Posterior cingulate gyrus (tissue), 11 donors: ENCODE measurements at places on chromosomes 4 and X.

DNA sequence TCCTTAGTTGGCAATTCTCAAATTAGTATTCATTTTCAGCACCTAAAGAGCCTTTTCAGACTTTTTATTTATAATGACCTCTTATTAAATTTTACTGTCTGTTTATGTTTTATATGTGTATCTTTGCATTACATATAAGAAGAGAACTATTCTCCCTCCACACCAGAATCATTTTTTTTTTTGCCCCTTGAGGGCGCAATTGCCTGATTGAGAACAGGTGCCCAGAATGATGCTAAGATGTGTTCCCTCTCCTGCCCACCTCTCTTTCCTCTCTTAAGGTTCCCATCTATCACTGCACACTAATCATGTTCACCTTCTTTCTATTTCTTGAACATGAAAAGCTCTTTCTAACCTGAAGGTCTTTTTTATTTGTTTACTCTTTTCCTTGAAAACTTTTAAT lies 44.2 kb upstream of the ADAM29 start:
- DNase-seq, result no peak

DNA sequence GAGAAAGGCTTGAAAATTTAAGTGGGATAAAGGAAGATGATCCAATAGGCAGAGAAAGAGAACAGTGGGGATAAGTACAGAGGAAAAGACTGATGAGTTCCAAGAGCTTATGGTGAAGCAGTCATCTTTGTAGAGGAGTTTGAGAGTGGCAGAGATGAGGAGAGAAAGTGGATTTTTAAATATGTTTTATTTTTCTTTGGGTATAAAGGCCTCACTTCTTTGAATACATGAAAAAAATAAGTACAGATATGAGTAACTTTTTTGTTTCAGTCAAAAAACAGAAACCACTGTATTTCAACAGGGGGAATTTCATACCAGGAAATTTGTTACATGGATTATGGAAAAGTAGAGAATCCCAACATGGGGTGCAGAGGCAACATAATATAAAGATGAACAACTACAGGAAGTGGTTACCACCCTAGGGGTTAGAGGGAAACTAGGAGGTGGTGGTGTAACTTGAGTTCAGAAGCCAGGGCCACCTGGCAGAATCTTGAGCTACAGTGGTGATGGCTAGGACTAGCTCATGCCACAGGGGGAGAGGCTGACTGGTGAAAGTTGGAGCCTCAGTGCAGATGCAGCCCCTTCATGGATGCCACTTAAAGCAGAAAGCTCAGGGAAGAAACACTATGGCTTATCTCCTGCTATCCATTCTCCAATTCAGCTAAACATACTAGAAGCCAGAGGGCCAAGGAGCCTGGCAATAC lies 3.4 kb upstream of the CYBB start:
- no peak for DNase-seq

DNA sequence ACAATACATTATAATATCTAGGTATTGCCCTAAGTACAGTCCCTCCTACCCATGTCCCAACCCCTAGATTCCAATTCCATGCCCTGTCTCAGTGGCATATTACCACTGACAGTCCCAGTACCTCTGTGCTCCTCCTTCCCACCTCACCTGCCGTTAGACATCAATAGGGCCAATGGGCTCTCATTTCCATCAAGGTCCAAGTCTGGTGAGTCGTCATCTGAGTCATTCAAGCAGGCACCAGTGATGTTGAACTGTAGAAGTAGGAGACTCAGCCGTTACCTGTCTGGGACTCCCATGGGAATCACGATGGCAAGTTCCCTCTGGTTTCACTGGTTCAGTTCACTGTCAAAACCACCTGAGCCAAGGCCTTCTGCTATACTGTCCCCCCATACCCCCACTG lies 51.7 kb downstream of the PHF8 start:
- DNase-seq, result no peak

- DNase-seq, result no peak
These were observed 413.2 kb upstream of the CXorf51B start for GRCh38 chrX:146396409-146396808.

GRCh38 chr4:40399578-40399977 lies 64.4 kb downstream of the CHRNA9 start:
- DNase-seq, result no peak

DNA sequence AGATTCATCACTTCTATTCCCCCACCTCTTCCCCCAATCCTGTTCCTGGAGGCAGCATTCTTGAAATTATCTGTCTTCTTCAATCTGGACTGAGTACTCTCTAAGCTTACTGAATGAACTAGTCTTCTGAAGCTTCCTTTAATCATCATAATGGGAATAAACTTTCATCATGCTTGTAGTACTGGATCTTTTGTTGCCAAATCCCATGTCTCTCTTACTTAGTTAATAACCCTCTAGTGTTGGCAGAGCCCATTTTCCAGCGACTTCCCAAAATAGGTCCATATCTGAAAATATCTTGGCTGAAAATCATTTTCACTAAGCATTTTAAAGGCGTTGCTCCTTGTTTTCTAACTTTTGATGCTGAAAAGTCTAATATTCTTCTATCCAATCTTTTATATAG lies 39.6 kb downstream of the RPS6KA3 start:
- DNase-seq, result no peak

- peak; percentile 31 for DNase-seq
These were observed 159.6 kb downstream of the TET2 start for GRCh38 chr4:105306158-105306781.
